ENCODE measurements at places on chromosomes 1 and 21.
A peak's percentile ranks its signal among the peaks of the same experiment; 100 is the strongest.

GRCh38 chr1:30698401-30698981 lies 24.9 kb downstream of the MATN1 start:
- DNase-seq, result no peak

DNA sequence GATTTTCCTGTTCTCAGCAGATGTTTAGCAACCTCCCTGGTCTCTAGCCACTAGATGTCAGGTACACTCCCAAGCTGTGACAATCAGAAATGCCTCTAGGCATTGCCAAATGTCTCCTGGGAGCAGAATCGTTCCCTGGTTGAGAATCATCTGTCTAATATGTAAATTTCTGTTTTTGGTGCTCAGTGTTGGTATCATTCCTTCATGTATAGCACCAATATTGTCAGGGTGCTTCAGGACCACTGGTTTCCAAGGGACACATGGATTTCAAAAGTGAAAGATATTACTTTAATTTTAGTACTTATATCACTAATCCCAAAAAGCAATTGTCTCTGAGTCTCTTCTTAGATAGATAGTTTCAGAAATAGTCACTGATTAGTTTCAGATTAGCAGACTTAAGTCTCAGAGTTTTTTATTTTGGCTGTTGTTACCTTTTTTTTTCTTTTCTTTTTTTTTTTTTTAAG lies 160.1 kb downstream of the PTPRC start:
- no peak for DNase-seq

GRCh38 chr1:172809750-172810149 lies 150.8 kb downstream of the FASLG start:
- DNase-seq, result no peak

- DNase-seq, result no peak
Observed at GRCh38 chr21:31798842-31799704, 67.2 kb upstream of the SCAF4 start.

DNA sequence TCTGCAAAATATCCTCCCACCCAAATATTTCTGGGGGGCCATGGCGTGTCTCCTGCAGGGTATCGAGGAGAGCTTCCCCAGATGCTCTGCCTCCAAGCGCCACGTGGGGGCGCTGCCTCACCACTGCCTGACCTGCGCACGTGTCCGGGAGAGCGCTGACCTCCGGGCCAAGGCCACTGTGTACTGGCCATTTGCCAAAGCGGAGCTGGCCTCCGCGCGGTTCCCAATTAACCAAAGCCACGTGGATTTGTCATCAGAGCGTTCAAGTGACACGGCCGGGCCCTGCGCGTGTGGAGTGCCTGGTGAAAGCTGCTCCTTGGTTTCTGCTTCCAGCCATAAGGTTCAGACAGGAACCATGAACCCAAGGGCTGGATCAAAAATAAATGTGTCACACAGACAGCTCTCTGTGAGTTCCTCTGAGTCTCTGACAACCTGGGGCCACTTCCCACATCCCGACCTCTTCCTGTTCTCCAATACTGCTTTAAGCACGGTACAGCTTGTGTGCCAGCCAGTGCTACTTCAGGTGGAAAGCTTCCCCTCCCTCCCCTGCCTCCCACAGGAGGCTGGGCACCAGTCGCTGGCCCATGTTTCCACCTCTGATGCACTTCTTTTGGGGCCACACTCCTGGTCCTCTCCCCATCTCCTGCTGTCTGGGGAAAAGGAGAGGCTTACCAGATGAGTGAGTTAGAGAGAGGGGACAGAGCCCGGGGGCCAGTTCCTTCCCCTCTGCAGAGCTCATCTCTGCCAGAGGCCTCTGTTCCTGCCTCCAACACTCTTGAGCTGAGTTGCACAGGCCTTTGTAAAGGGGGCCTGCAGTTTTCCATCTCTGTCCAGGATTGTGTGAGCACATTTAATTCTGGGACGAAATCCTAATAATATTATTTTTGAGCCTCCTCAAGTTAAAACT lies 26.1 kb downstream of the ZP4 start:
- DNase-seq, result peak; percentile 64

DNA sequence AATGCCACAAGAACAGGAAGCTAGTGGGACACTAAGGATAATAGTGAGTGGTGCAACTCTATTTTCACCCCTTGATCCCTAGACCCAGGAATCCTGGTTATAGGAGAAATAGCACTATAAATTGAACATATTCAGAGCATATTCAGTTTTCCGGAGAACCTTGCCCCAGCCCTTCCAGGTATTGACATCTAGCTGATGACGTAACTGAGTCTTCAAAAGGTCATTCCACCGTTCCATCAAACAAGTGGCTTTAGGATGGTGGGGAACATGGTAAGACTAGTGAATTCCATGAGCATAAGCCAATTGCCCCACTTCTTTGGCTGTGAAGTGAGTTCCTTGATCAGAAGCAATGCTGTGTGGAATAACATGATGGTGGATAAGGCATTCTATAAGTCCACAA lies 2.9 kb downstream of the MROH9 start:
- no peak for DNase-seq

GRCh38 chr1:161730050-161730564 lies 8.8 kb downstream of the FCRLB start:
- peak; percentile 52 for DNase-seq

- no peak for DNase-seq
Observed at GRCh38 chr21:42513151-42513984, at the start of gene SLC37A1. Gene SLC37A1 (plus strand): TSS chr21:42513852. CDS start chr21:42518455, 4,603 bp downstream.

- no peak for DNase-seq
Observed at GRCh38 chr1:221521686-221522085, 220.2 kb downstream of the DUSP10 start.

- no peak for DNase-seq
Observed at GRCh38 chr1:175195798-175196197, 3.2 kb upstream of the KIAA0040 start.

DNA sequence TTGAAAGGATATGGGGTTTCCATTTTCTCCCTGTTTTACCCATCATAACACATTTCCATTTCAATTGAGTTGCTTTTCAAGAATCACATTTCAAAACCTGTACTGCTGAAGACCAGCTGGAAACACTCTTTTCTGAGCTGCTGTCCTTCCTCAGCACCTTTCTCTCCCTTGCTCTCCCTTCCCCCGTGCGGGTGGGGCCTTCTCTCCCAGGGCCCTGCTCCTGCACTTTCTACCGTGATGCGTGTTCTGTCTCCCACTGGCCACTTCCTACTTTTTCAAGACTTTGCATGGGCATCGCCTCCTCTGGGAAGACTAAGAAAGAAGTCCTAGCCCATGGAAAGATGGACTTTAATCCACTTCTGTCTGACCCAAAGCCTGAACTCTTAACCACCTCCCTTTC lies 390.4 kb downstream of the PTPRU start:
- DNase-seq, result no peak

- DNase-seq, result no peak
Observed at GRCh38 chr1:99003581-99004253, 944 bp downstream of the PLPPR5 start.

GRCh38 chr1:67723126-67723525 lies 38.1 kb downstream of the GADD45A start:
- no peak for DNase-seq
